ENCODE measurements at places on chromosomes 6 and 20.

GRCh38 chr6:112745765-112746164, 398.6 kb downstream of the RFPL4B start:
- no peak for DNase-seq

- DNase-seq, result no peak
Measured at GRCh38 chr6:89613790-89614189, 24.8 kb downstream of the LYRM2 start.

DNA sequence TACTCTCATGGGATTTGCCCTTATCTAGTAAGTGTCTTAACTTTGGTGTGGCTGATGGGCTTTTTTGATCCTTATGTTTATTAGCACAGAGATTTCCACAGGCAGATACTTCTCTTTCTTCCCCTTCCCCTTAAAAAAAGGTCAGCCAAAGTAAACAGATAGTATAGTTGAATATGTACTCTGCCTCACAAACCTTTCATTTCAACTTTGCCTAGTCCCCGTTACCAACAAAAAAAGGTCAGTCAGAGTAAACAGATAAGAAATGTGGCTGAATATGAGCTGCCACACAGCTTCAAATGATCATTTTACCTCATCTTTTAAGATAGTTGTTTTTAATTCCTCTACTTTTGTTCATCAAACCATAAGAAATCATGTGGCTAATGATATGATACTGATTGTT, 34.1 kb upstream of the SLC35D3 start:
- DNase-seq, result no peak

- DNase-seq, result no peak
Measured at GRCh38 chr6:99545442-99545841, 23.0 kb downstream of the CCNC start.

GRCh38 chr6:87071683-87072082, 23.2 kb downstream of the CGA start:
- DNase-seq, result no peak

- DNase-seq, result no peak
Measured at GRCh38 chr20:19758501-19759331, 658 bp downstream of the RIN2 start.

GRCh38 chr6:149007846-149008245, 261.0 kb downstream of the UST start:
- no peak for DNase-seq

DNA sequence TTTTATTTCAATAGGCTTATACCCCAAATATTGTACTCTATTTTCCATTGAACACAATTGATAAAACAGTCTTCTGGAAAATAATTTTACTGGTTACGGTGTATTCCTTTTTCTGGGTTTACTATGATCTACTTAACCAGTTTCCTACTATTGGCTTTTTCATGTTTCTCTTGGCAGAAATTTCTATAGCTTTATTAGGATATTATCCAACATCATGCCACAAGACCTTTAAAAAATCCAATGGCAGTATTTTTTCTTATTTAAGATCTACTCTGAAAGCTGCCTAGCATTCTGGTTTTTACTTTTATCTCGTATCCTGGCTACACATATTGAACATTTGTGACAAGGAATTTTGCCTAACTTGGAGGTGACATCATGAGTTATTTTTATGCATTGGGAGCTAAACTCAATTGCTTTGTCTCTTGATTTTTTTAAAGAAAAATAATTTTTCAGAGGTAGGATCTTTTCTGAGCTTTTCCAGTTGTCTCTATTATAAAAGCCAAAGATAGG, 45.5 kb downstream of the SLC9A8 start:
- no peak for DNase-seq

- DNase-seq, result no peak
Measured at GRCh38 chr6:44855562-44856411, 468.3 kb downstream of the CDC5L start.

DNA sequence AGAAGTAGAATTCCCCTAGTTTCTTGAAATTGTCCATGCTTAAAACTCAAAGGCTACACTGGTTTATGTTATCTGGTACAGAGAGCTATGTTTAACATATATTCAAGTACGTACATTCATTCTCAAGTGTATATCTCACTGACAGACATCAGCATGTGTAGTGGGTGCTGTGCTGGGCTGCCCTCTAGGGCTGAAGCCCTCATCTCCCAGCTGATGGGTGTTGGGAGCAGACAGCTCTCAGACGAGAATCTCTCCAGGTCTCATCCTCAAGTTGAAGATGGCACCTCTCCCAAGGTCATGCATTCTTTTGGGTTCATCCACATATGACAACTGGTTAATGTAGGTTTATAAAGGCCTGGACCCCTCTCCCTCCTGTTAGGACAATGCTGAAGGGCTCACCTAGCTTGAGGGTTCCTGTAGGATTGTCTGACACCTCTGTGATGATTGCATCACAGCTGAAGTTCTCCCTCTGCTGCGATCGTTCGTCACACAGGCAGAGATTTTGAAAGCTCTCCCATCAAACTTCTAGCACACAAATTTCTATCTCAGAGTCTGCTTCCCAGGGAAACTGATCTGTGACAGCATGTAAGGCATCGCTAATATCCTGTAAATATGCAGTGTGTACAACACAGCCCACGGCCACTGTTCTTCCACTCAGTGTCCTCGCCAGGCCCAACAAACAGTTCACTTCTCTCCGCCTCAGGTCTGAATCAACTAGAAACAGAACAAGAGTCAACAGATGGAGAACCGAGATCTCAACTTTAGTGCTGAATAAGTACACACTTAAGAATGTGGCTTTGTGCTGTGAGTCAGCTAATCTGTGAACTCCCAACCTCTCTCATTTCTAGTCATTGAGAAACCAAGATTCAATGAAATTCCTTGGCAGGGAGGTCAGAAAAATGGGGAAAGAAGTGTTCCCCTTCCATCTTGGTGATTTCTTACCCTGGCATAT, 43.2 kb downstream of the PREP start:
- DNase-seq, result no peak

GRCh38 chr20:62357187-62357667, 9.9 kb downstream of the LAMA5 start:
- DNase-seq, result no peak

- no peak for DNase-seq
Measured at GRCh38 chr6:11221623-11222384, 10.7 kb downstream of the NEDD9 start.

GRCh38 chr6:18883851-18884250, 496.7 kb downstream of the RNF144B start:
- DNase-seq, result peak; percentile 91

DNA sequence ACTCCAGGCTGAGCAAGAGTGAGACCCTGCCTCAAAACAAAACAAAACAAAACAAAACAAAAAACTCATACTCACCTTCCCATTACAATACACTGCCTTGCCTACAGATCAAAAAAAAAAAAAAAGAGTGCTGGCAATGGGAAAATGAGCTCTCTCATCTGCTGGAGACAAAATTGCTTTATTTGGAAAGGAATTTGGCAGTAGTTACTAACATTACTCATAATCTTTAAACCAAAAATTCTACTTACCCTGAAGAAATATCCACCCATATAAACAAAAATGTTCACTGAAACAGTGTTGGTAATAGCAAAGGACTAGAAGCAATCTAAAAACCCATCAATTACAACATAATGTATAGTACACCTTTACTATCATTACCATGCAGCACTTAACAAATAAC, 120.4 kb downstream of the RNGTT start:
- DNase-seq, result no peak

DNA sequence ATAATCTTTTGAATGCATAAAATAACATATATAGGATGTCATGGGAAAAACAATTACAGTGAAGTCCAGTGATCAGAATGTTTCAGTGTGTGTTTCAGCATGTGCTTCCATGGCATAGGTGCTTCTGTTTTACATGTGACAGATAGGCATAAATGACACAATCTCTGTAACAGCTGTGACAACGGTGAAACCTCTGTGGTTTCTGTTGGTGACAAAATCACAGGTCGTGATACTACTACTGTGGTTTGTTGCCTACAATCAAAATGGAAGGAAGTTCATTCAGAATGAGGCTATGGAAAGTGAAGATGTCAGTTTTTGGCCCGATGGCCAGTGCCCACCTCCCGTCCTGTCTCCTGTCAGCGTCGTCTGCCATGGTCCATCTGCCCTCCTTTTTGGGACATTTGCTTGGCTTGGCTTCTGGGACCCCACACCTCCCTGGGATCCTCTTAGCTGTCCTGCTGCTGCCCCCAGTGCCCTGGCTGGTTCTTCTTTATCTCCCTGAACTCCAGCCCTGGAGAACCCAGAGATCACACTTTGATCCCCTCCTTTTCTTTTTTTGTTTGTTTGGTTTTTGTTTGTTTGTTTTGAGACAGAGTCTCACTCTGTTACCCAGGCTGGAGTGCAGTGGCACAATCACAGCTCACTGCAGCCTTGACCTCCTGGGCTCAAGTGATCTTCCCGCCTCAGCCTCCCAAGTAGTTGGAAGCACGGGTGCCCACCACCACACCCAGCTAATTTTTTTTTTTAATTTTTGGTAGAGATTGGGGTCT, 79.3 kb upstream of the NAA20 start:
- no peak for DNase-seq

GRCh38 chr20:36823121-36823520, 49.6 kb upstream of the DSN1 start:
- no peak for DNase-seq

- DNase-seq, result no peak
Measured at GRCh38 chr6:136465766-136466303, 84.4 kb downstream of the MAP7 start.

GRCh38 chr20:62254021-62254724, 15.9 kb downstream of the OSBPL2 start:
- no peak for DNase-seq

GRCh38 chr6:85797993-85798392, 155.3 kb upstream of the SYNCRIP start:
- peak; percentile 2 for DNase-seq

- peak; percentile 42 for DNase-seq
Measured at GRCh38 chr6:90098001-90098531, 198.6 kb downstream of the BACH2 start.

DNA sequence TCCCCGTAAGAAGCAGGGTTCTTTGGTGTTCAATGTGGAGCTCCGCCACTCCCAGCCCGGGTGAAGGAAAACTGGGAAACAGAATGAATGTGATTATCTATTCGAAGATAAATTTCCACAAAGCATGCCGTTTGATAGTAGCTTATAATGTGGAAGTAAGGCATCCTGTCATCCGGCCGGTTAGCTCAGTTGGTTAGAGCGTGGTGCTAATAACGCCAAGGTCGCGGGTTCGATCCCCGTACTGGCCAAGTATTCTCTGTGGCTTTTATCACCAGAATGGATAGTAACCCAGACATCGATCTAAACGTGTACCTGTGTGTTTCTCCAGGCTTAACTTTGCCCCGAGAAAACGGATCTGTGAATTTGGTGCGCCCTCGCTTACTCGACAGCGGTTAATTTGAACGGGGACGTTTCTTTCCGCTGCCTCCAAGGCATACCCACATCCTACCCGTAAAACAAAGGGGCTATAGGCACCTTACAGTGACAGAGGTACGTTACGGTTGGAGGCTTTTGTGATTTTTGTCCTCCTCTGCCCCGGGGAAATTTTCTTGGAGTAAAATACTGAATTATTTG, 215.2 kb upstream of the ZNF184 start:
- DNase-seq, result peak; percentile 99

GRCh38 chr6:141443668-141444289, 688.9 kb upstream of the GJE1 start:
- DNase-seq, result no peak

DNA sequence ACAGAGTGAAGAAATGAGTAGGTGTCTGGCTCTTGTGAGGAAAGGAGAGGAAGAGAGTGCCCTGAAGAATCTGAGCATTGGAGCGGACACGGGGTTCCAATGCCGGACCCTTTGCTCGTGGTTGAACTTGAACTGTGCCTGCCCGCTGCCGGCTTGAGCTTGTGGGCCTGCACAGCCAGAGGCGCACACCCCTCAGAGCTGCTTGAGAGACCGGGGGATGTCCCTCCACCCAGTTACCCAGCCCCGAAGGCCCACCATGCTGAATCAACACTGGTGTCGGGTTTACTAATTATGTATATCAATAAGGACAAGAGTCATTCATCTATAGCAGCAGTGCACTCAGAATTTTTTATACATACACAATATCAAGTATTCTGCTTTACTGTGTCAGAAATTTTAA, 218.3 kb upstream of the CST7 start:
- no peak for DNase-seq

- DNase-seq, result no peak
Measured at GRCh38 chr20:47432834-47433210, 68.9 kb upstream of the NCOA3 start.

DNA sequence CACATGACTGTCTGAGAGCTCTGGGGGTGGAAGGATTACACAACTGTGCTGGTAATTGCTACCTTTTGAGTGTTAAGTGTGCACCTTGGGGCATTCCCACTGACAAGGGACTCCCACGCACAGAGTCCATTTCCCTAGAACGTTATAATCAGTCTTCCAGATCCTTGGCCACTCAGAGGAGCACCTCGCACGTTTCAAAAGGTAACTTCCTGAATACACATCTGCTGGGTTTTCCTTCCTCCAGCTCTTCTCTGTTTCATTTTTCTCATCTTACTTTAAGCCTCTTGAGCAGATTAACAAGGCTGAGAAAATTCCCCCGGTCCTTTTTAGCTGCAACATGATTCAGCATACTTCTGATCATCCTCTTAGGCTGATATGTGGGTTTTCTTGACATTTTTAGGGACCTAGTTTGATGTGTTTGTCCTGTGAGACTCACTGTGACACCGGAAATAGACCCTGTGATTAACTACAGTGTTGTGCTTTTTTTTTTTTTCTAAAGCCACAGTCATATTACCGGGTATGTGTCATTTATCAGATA, 98.4 kb upstream of the DUSP22 start:
- no peak for DNase-seq

DNA sequence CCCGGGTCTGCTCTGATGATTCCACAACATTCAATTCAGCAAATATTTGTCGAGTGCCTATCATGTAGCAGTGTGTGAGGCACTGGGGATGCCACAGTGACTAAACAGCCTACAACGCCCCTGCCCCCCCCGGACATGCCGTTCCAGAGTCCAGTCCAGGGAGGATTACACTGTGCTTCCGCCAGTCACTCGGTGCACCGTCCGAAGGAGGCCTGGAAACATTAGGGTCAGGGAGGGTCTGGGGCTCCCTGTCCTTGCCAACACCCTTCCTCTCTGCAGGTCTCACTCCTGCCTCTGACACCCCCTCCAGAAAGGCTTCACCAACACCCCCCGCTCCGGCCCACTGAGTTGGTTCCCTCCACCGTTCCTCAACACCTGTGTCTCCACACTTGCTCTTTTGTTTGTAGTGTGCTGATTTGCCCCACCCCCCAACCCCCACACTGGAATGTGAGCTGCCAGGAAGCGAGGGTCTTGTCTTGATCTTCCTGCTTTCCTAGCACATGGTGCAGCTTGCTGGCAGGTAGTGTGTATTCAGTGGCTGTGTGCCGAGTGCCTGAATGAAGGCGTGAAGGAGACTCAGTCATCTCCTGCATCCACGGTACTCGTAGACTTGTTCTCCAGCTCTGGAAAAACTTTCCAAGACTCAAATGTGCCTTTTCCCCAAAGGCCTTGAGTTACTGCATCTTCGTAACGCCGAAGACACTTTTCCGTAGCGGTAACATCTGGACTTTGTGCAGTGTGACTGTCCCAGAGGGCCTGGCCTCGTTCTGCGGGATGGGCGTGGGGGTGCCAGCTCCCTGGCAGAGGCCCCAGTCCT, 150.4 kb downstream of the ZDHHC14 start:
- DNase-seq, result no peak
